ENCODE measurements at places on chromosomes 2 and 18.

DNA sequence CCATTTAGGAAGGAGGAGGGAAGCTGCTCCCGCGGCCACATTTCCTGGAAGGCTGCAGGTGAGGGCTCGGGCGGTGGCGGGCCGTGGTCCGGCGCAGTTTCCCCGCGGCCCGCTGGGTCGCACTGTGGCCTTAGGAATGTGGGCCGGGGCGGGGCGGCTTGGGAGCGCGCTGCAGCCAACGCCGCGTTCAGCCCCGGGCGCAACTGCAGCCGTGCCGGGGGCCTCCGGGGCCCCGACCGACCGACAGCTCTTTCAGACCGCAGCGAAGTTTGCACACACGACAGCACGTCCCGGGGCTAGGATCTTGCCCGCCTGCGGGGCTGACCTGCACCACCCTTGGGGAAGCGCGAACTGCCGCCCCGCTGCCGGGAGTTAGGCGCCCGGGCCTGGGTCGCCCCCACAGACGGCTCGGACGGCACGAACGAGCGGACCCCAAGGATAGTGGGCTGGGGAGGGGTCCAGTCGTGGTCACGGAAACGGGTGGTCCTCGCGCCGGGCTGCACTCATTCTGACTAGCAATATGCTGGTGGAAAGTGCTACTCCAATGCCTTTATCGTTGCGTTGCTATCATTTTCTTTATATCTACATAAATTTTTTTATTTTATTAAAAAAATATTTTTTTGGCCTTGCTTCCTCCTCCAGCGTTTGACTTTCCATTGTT lies 69.9 kb upstream of the DLX2 start:
- DNase-seq, result peak; percentile 34

- DNase-seq, result no peak
Observed at GRCh38 chr18:54284981-54285785, 15.9 kb downstream of the POLI start.

DNA sequence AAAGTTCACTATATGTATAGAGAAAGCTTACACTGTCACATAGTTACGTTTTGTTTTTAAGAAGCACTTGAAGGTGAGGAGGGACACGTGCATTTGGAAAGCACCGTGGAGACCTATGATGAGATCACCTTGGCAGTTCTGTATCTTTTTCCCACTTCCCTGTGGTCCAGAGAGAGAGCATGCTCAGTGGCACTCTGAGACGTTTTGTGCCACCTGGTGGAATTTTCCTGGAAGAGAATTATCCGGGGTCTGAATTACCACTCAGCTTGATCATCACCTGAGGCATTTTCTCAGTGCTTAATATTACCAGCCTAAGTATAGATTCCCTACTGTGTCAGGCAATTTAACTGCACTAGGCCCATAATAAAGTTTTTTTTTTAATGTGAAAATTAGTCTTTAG lies 469.4 kb upstream of the SMIM21 start:
- DNase-seq, result no peak

DNA sequence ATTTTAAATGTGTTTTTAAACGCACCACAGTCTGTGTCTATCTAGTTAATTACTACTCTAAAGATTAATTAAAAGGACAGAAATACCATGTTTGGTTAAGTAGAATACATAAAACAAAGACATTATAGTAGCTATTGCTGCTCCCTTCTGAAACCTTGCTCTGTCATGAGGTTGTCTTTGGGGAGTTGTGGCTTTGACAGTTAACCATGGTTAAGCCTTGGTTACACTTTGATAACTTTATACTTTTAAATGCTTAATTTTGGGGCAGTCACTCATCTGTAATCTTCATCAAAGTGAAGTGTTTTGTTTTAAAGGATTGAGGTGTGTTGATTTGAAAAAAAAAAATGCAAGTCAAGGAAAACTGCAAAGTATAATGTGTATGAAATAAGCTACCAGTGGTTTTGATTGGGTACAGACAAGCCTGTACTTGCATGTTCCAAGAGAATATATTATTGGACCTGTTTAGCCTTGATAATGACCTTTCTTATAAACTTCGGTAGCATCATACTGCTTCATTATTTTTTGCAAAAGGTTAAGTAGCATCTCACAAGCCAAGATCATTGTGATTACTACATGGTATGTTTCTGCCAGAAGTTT lies 29.8 kb upstream of the TBR1 start:
- no peak for DNase-seq

GRCh38 chr2:232781765-232782164 lies 5.4 kb upstream of the KCNJ13 start:
- DNase-seq, result no peak

GRCh38 chr2:10469955-10470608 lies 22.0 kb upstream of the ODC1 start:
- DNase-seq, result no peak

GRCh38 chr2:70123051-70123828 lies 36.0 kb downstream of the PCBP1 start:
- no peak for DNase-seq

DNA sequence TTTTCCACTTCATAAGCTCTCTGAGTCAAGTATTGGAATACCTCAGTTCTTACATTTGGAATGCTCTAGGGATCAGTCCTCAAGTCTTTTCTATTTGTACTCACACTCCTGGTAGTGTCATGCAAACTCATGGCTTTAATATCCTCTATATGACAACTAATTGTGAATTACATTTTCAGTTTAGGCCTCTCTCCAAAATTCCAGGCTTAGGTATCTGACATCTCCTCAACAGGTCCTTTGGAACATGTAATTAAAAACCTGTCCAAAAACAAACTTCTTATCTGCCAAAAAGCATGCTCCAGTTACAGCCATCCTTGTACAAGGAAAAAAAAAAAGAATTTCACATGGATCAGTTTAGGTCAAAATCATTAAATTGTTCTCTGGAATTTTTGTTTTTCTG lies 1336.2 kb upstream of the NRXN1 start:
- DNase-seq, result no peak

DNA sequence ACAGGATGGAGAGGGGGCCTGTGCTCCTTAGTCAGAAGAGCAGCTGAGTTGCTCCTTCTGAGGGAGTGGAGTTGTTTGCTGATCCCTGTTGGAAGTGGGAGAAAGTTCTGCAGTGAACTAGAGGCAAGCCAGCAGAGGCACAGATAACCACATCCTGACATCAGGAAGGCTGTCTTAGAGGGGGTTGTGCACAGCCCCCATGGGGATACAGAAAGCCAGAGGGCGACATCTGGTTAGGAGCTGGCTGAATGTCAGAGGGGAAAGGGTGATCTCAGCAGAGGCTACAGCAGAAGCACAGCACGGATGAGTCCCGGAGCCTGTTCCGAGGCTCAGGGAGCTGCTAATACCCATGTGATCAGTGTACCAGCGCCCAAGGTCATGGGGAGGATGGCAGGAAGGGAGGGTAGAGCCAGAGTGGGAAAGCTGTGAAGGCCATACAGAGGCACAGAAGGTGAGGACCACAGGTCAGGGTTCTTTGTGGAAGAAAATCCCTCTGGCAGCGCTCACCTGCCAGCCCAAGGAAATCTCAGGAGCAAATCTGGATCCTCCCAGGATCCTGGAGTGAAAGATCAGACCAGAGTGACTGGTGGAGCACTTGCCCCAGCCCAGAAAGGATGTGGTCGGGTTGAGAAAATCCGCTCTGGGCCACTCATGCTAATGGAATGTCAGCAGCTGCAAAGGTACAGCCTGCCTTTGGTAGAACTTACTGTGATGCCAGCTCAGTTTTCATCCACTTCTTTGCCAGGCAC lies 111.8 kb downstream of the STPG4 start:
- no peak for DNase-seq

GRCh38 chr18:9711361-9712129 lies 3.4 kb downstream of the RAB31 start:
- DNase-seq, result no peak

- DNase-seq, result no peak
Observed at GRCh38 chr2:80546766-80547165, 242.2 kb upstream of the LRRTM1 start.

DNA sequence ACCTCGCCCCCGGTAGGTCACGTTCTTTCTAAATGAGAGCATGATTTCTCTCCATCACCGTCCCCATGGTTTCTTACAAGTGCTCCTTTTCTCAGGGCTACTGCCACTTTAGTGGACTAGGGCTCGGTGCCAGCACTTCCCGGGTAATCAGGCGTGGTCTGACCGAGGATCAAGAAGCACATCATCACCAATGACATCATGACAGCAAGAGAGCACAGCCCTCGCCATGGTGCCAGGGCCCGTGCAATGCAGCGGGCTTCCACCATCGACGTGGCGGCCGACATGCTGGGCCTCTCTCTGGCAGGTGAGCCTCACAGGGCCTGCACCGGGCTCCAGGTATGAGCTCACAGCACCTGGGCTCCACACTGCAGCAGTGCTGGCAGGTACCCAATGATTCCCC lies 75.2 kb downstream of the INPP4A start:
- no peak for DNase-seq

GRCh38 chr18:58064406-58064998 lies 20.5 kb downstream of the NEDD4L start:
- no peak for DNase-seq

DNA sequence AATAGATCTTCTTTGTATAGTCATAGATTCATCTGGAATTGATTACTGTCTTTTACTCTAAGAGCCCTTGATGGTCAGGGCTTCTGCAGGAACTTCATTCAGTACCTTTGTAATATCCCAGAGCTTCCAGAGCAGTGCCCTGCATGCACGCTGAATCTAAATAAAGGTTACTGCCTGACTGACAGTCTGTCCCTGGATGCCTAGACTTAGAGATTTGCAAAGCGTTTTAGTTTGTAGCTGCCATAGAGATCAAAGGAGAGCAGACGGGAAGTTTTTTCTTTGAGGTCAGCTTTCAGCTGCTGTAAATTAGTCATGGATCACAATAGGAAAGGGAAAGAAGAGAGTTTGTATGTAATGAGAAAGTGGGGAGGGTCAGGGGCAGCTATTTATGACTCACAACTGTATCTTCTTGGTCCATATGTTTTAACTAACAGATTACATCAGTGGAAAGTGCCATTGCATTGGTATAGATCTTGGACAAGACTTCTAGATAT lies 45.2 kb upstream of the NYAP2 start:
- no peak for DNase-seq

GRCh38 chr2:203689426-203690116 lies 16.9 kb upstream of the CD28 start:
- no peak for DNase-seq

DNA sequence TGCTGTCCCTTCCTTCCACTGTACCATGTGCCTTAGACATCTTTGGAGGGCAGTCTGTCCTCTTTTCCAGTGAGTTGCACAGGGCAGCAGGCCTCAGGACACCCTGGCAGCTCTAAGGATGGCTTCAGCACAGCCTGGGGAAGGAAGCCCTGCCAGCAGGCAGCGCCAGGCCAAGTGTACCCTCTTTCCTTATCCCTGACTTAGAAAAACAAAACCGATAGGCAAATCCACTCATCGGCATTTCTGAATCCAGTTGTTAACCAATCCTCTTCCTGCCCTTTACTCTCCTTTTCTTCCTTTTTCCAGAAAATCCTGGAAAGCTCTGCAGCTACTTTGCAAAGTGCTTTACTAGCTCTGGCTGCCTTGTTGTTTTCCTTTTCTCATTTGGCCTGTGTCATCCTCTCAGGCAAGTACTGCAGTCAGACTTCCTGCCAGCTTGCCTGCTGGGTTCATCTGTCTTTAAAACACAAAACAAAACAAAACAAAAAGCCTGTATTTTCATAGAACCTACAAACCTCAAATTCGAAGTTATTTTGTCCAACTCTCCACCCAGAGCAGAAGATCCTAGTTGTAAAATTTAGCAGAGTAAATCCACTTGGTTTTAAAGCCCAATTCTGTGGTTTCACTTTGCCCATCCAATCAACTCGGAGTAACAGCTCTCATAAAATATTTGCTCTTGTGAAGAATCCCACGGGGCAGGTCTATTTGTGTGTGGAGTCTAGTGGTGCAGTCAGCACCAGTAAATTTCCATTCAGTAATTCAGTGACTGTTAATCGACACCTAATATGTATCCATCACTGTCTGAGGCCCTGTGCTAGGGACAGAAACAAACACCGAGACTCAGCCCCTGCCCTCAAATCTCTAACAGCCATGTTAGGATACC lies 45.2 kb downstream of the PCBP1 start:
- peak; percentile 43 for DNase-seq

DNA sequence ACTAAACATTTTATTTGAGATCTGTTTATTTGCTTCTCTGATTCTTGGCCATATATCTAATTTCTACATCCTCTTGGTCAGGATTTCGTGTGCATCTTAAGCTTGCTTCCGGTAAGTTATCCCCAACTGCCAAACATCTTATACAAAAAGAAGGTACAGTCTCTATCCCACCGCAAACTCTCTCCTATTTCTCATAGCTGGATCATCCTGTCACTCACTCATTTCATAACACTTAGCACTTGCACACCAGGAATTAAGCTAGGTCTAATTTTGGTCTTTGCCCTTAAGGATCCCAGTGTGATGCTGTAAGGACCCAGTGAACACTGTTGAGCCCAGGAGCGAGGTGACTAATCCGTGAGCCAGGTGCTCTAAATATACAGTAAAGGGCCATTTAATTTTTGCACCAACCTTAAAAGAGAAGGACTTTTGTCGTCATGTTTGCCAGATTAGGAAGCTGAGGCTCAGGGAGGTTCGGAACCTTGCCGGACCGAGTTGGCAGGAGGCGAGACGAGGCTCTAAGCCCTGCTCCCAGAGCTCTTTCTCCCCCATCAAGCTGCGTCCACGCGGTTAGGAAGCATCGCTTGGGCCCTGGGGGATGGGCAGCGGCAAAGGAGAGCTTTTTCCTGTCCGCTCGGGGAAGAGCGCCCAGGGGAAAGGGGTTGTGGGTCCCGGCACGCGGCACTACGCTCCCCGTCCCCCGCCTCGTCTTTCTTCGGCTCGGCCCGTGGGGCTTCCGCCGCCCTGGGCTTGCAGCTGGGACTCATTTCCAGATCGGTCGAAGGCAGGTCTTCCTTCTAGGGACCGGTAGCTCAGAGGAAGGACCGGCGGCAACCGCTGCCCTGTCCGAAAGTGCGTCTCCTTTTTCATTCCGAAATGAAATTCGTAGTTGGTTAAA lies 4.1 kb upstream of the ITPRIPL1 start:
- no peak for DNase-seq

GRCh38 chr2:65264821-65265670 lies 37.4 kb downstream of the ACTR2 start:
- no peak for DNase-seq

DNA sequence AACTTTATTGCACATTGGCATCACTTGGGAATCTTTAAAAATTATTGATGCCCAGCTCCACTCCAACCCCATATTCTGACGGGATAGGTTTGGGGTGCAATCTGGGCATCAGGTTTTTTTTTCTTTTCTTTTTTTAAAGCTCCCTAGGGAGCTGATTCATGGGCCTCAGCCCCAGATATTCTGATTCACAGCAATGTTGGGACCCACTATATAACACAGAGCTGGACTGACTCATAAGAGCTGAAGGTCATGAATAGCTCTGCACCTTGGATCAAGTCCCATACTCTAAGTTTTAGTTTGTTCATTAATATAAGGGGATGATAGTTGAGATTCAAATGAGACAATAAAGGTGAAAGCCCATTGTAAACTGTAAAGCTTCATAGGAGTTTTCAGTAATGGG lies 191.1 kb upstream of the REV1 start:
- DNase-seq, result no peak

- no peak for DNase-seq
Observed at GRCh38 chr2:119349289-119349688, 17.3 kb downstream of the C2orf76 start.

GRCh38 chr2:96305979-96306308 lies 598 bp upstream of the SNRNP200 start:
- DNase-seq, result no peak

GRCh38 chr2:95306336-95306895 lies 9.3 kb downstream of the KCNIP3 start:
- DNase-seq, result no peak
